ENCODE measurements at places on chromosomes 12 and 14.
A peak's percentile ranks its signal among the peaks of the same experiment; 100 is the strongest.

DNA sequence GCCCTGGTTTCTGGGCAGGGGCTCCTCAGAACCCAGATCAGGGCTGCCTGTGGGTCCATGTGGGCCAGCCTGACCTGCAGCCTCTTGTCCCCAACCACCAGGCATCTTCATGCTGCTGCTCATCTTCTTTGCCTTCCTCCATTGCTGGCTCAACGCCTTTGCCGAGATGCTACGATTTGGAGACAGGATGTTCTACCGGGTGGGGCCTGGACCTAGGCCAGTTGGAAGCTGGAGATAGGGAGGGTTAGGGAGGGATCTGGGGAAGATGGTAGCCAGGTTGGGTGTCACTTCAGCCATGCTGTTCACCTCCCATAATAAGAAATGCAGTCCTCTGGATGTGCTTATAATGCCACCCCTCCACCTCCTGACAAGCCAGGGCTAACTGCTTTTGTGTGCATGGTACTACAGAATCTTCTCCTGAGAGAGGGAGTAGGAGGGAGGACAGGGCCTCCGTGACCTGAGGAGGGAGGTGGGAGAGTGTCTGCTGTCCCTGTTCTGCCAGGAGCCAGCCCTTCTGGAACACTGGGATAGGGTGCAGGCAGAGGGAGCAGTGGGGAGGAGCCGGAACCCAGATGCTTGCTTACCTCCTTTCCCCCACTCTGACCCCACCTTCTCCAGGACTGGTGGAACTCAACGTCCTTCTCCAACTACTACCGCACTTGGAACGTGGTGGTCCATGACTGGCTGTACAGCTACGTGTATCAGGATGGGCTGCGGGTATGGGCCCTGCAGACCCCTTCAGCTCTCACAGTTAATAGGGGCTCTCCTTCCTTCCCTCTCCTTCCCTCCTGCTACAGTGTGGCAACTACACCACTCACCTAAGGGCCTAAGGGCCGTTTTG lies 17.6 kb downstream of the SOAT2 start:
- no peak for DNase-seq

DNA sequence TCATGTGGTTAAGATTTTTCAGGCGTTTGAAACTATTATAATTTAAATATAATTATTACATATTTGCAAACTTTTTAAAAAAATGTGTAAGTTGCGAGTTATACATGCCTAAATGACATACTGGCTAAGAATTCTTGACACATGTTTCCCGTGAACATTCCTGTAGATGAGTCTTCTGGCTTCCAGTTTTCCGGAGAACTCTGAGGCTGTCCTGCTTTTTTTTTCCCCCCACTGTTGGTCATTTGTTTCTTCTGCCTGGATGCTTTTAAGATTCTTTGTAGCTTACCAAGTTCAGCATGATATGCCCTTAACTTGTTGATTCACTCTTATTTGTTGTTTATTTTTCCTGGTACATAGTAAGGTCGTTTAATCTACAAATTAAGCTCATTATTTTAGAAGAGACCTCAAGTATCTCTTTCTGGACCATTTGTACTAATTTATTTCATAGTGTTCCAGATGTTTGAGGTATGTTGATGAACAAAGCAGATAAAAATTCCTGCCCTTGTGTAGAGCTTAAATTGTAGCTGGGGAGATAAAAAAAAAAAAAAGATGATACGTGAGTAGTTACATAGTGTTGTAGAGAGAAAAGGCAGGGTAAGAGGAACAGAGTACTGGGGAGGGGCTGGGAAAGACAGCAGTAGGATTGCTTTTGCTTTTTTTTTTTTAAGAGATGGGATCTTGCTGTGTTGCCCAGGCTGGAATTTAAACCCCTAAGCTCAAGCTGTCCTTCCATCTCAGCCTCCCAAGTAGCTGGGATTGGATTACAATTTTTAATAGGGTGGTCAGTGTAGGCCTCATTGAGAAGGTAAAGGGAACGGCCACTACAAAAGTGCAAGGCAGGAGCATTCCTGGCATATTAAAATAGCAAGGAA lies 32.8 kb downstream of the ARHGAP5 start:
- DNase-seq, result no peak

GRCh38 chr12:114884575-114884974 lies 200.6 kb upstream of the TBX3 start:
- DNase-seq, result no peak

- DNase-seq, result no peak
These were observed 78.5 kb downstream of the MAP1LC3B2 start for GRCh38 chr12:116637589-116638150.

GRCh38 chr12:57808351-57808750 lies 10.2 kb downstream of the AVIL start:
- DNase-seq, result no peak

DNA sequence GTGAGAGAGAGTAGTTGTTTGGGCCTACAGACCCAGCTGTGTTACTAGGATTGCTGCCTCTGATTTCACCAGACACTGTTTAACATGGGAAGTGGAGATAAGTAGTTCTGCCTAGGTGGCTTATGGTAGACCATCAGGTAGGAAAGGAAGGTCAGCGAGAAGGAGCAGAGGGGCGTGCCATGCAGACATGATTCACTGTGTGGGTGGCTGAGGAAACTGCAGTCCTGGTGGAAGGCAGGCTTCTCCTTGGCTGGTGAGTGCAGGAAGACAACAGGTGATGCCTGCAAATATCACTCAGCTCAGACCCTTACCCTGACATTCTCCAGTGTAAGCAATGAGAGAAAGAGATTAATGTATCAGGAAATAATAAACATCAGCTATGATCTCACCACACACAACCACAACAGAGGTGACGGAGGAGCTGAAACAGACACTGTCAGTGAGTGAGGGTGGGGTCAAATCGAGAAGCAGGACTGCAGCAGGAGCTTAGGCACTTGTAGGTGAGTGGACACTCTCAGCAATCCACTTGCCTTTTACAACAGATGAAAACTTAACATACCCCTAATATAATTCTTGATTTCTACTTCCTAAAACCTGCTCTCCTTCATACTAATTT lies 2.1 kb upstream of the PRR4 start:
- no peak for DNase-seq

- no peak for DNase-seq
These were observed 198.0 kb upstream of the SYT1 start for GRCh38 chr12:78666584-78666983.

DNA sequence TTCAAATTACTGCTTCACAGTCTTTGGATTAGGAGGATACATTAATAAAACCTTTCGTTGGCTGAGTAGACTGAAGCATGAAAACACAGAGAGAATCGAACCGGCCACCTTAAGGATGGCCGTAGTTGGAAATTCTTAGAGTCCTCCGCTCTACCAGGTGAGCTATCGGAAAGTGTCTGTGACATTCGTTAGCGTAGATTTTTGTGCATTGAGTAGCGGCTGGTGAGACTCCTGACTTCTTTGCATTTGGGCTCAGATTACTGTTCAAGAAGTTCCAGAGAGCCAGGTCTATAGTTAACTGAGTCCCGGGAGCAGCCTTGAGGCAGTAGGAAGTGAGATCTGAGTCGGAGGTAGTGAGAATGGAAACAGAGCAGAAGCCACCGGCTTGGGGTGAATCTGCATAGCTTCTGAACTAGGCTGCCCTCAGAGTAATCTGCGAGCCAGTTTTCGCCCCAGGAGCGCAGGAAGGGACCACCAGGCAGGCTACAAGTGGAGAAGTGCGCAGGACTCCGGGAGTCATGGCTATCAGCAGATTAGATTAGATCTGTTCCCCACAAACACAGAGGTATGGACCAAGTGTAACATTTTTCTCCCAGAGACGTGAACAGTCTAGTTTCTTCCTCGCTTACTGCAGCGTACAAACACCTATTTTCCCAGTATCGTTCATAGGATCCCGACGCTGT lies 11.0 kb downstream of the OR6S1 start:
- DNase-seq, result no peak

DNA sequence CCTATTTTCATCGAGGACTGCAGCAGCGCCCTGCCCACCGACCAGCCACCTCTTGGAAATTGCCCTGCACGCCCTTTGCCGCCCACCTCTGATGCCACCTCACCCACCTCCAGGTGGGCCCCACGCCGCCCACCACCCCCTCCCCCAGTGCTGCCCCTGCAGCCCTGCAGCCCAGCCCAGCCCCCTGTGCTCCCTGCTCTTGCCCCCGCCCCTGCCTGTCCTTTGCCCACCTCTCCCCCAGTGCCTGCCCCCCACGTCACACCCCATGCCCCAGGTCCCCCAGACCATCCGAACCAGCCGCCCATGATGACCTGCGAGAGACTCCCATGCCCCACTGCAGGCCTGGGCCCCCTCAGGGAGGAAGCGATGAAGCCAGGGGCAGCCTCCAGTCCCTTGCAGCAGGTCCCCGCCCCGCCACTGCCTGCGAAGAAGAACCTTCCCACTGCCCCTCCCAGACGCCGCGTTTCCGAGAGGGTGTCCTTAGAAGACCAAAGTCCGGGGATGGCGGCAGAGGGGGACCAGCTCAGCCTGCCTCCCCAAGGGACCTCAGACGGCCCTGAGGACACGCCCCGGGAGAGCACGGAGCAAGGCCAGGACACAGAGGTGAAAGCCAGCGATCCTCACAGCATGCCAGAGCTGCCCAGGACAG lies 96.5 kb downstream of the LGMN start:
- peak; percentile 52 for DNase-seq

DNA sequence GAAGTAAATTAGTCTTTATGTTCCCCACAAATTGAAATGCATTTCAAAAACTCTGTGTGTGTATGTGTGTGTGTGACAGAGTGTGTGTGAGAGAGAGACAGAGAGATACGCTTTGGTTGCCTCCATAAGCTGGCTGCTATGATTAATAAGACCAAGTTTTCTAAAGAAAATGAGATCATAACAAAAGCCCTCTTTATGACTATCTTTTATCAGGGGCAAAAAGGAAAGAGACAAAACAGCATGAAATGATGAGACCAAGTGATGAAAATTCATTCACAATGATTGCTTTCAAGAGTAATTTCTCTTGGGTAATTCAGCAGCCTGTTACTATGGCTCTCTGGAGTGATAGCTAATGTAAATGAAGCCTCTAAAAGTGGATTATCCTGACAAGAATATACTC lies 277.6 kb upstream of the PLEKHG7 start:
- no peak for DNase-seq

DNA sequence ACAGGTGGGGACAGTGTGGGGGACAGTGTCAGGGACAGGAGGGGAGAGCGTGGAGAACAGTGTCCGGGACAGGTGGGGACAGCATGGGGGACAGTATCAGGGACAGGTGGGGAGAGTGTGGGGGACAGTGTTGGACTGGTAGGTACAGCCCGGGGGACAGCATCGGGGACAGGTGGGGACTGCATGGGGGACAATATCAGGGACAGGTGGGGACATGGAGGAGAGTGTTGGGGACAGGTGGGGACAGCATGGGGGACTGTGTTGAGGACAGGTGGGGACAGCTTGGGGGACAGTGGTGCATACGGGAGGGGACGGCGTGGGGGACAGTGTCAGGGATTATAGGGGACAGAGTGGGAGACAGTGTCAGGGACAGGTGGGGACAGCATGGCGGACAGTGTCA lies 212.3 kb downstream of the TMEM121 start:
- DNase-seq, result no peak

DNA sequence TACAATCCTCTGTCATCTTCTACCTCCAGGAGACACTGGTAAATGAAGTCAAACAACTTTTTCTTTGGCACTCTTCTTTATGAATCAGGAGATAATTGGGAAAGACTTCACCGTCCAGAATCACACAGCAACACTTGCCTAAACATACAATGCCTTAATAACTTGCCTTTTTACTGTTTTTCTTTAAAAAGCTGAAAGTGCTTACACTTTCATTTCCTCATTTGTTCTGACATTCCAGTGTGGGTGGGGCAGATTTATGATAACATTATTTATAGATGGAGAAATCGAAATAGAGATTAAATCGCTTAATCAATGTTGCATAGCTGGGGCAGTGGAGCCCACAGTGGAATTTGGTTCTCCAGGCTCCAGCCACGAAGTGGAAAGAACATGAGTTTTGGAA lies 2.8 kb upstream of the FRS2 start:
- no peak for DNase-seq

DNA sequence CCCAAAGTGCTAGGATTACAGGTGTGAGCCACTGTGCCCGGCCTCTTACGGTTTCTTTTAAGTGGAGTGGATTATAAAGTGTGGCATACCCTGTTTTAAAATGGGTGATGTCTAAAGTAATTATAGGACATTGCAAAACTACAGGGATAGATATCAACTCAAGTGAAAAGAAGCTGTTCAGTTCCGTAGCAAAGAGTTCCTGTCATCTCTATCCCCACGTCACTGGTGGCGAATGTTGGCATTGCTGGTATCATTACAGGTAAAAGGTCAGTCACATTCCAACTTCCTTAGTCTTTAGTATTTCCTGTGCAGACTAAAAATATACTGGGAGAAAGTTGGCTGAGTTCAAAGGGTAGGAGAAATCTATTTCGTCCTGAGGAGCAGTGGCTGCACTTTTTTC lies 95.6 kb upstream of the SLC38A2 start:
- DNase-seq, result peak; percentile 55

DNA sequence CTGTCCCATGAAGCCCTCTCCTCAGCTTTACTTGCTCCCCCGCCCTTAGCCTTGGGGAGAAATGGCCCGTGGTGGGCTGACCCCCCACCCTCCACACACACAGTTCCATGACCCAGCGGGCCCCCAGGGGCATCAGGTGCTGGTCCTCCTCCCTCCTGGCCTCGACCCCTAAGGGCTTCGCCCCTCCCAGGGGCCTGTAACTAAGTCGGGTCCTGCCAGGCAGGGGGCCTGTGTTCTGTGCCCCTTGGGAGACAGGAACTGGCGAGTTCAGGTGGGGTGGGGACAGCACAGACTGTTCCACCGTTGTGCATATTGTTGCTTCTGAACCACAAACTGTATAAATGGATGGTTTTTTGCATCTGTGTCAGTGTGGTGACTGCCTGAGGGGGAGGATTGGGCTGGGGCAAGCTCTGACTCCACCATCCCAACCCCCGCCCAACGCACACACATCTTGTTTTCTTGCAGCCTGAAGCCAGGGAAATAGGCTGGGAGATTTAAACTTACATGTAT lies 8.8 kb downstream of the TAMALIN start:
- no peak for DNase-seq

DNA sequence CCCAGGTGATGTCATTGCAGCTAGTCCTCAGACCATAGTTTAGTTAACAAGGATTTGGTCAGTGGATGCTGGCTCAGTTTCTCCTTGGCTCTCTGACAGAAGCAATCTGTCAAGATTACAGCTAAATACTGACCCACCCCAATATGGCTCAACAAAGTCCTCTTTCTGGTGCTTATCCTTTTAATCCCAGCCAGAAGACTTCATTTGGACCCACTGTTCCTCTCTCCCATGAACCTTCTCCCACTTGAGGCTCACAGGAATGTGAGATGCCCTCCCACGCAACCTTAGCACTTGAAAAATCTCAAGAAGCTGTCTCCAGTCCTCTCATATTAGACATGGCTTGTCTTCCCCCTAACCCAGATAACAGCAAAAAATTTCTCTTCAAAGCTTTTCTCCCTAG lies 47.7 kb downstream of the C12orf50 start:
- DNase-seq, result no peak

GRCh38 chr12:48857278-48857994 lies 5.5 kb upstream of the DDX23 start:
- DNase-seq, result no peak

DNA sequence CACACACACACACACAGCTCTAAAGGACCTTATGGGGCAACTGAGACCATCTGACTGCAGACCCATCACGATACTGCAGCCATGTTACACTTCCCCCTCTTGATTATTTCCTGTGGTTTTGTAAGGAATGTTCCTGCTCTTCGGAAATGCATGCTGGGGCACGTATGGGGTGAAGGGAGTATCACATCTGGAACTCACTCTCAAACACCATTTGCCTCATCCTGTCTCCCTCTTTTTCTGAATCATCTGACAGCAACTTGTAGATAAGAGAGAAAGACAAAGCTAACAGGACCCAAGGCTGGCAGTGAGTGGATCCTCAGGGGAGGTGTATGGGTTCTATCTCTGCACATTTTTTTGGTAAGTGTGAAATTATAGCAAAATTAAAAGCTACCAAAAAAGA lies 50.3 kb downstream of the RIMBP2 start:
- no peak for DNase-seq
